OCI-M1 (cell line): ENCODE measurements at places on chromosomes 4 and X.

DNA sequence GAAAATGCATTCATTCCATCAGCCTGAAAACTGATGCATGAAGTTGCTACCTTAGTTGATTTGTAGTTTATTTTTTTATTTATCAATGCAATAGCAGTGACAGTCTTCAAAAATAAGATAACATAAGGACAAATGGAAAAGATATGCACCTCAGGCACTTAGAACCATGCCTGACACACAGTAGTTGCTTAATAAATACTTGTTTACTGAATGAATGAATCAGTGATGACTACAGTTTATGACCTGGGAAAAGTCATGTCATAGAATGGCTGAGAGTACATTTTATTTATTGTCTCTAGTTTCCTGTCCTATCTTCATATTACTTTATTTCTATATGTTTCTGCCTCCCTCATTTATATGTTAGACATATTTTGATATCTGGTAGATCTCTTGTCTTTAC, 171.8 kb downstream of the TLL1 start:
- DNase-seq, result no peak

- no peak for DNase-seq
Measured at GRCh38 chr4:17497890-17498523, 13.9 kb downstream of the QDPR start.

DNA sequence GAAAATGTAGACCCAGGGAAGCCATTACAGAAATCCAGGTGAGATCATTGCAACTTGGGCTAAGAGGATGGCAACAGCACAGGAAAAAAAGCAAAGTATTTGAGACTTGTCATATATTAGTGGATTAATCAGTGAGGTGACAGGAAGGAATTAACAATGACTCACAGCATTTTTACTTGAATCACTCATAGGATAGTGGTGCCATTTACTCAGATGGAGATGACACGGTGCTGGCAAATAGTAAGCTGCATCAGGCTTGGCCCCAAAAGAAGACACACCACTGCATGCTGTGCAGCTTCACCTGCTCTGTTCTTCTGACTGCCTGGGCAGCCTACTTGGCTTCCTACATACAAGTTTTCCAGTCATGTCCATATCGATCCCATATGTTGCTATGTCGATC, 144.8 kb downstream of the FRYL start:
- no peak for DNase-seq

GRCh38 chr4:141853091-141853764, 216.8 kb downstream of the IL15 start:
- no peak for DNase-seq

DNA sequence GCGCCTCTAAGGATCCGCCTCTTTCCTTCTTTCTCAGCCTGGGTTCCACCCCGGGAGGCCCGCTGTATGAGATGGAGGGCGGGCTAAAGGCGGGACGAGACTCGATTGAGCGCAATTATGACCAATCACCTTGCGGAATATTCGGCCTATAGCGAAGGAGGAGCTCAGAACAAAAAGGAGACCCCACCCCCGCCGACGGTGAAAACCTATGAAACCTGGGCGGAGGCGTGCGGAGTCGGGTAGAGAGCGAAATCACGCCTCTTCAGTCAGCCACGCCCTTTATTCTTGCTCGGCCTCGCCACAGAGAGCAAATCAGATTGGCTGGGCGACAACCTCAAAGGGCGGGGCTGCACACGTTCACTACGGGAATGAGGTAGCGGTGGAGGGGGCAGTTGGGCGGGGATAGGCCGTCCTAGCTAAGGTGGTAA, 615 bp upstream of the CDK16 start:
- DNase-seq, result peak; percentile 98

DNA sequence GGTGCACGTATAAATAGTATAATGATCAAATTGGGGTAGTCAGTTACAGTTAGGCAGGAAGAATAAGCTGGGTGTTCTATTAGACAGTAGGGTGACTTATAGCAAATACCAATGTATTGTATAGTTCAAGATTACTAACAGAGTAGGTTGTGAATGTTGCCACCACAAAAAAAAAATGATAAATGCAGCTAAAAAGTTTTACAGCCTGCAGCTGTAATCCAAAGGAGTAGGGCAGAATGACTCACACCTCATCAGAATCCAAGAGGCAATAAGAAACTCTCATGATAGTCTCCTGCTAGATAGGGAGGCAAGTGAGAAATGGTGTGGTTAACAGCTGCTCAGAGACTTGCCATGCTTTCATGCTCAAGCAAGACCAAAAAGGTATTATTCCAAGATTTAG, 19.6 kb upstream of the TCEAL4 start:
- DNase-seq, result no peak

DNA sequence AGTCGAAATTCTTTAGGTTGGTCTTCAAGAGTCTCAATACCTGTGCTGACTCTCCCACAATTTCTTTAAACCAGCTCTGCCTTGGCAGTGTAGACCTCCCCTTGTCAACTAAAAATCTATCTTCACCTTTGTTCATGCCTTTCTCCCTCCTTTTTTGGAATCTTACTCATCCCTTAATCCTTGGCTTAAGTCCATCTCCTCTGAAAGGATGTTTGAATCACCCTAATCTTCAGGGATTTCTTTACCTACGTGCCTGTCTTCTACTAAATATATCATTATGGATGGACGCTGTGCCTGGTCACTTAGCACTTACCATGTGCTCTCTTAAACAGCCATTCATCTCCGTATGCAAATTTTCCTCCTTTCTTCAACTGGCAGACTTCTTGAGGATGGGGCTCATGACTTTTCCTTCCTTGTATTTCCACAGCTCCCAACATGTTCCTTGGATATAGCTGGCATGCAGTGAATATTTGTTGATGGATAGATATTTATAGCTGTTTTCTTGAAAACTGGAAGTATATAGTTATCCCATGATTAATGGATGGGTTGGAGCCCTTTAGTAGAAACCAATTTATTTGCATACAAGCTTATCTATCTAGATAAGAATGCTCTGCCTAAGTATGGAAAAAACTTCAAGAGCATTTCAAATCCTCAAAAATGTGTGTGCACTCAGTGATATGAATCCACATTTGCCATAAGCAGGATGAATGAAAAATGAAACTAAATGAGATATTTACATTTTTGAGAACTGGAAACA, 166.6 kb downstream of the SPRY1 start:
- DNase-seq, result peak; percentile 81

DNA sequence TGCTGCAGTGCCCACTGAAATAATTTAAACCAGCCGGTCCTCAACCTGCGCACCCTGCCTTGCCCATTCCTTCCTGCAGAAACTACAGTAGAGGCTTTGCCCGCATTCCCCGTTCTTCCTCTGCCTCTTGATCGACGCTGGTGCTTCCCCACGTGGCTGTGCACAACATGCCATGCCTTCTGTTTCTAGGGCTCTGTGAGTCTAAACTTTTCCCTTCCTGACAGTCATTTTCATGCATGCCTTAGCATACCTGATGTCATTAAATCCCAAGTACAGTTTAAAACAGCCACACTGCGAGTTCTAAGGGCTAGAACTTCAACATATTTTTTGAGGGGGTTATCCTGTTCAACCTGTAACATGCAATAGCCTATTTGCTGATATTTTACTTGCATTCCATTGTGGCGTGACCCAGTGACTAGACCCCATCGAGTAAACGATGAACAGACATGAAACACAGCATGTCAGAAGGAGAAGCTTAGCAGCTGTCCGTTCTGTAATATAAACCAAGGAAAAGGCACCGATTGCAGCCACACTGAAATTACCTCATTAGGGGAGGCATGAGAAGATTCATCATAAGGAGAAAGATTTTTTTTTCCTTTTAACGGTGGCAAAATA, 232.5 kb downstream of the ARHGAP10 start:
- DNase-seq, result no peak

GRCh38 chr4:43853565-43854264, 594.9 kb downstream of the KCTD8 start:
- DNase-seq, result no peak

GRCh38 chrX:56107320-56107719, 124.8 kb upstream of the KLF8 start:
- no peak for DNase-seq

- no peak for DNase-seq
Measured at GRCh38 chr4:20283039-20283438, 31.3 kb downstream of the SLIT2 start.

DNA sequence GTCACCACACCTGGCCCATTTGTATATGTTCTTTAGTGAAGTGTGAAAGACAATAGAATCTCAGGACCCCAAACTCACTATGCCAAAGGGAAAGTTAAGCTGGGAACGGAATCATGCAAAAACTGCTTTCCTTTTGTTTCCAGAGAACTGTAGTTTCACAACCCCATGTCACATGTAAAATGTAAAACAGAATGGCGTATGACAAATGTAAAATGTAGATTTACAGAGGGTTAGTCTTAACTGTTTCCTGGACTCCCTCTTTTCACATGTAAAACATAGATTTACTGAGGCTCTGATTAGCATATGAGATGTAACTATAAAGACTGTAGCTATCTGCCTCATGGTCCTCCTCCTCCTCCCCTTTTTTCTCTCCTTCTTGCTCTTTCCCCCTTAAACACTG, 66.3 kb downstream of the ABLIM2 start:
- no peak for DNase-seq

GRCh38 chr4:107094332-107094731, 58.2 kb upstream of the DKK2 start:
- DNase-seq, result peak; percentile 41

DNA sequence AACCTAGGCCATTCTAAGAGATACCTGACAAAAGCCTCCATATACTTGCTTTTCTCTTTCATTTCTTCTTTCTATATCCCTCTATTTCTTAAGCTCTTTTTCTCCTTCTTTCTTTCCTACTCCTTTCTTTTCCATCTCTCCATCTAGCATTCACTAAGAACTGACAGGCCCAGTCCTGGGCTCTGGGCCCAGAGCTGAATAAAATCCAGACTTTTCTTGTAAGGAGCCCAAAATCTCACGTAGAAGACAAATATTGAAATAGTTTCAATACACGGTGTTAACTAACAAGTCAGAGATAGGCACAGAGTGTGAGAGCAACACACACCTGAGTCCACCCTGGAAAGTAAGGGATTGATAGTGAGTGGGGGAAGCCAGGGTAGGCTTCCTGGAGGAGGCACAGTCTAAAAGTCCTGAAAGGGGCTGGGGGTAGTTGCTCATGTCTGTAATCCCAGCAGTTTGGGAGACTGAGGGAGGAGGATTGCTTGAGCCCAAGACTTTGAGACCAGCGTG, 73.2 kb upstream of the EFNB1 start:
- DNase-seq, result no peak

- no peak for DNase-seq
Measured at GRCh38 chrX:19188566-19188965, 66.3 kb upstream of the ADGRG2 start.

DNA sequence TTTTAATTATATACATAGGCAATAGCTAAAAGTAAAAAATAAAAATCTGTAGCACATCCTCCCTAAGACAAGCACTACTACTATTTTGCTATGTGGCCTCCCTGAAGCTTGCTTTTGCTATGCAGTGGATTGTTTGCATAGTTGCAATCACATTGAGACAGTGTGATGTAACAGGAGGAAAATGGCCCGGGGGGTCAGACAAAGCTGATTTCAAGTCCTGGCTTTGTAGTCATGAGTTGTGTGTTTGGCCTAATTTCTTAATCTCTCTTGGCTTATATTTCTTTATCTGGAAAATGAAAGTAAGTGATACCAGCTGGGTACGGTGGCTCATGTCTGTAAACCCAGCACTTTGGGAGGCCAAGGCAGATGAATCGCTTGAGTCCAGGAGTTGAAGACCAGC, 166.6 kb downstream of the LHFPL1 start:
- peak; percentile 1 for DNase-seq

GRCh38 chrX:37986893-37987292, 19.5 kb upstream of the SYTL5 start:
- no peak for DNase-seq

DNA sequence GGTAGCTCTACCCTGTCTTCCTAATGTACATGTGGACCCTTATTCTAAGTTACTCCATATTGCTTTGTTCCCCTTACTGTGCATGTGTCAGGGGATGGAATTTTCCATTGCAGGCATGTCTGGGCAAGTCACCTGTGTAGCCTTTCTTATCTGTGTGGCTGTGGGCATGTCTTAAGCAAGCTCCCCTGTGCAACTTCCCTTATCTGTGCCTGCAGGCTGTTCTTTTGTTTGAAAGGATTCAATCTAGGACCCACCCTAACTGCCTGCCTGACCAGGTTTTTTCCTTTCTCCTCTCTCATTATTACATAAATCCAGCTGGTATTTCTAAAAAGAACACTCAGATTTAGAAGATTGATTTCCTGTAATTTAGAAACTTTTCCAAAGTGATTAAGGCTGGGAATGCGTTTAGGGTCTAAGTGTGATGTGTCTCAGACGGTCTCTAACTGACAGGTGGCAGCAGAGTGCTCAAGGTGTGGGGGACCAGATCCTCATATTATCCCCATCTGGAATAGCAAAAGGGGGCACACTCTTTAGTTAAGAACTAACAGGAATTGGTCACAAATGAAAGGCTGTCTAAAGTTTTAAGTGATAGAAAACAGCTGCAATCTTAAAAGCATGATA, 198.9 kb upstream of the PPP1R2C start:
- DNase-seq, result peak; percentile 81

DNA sequence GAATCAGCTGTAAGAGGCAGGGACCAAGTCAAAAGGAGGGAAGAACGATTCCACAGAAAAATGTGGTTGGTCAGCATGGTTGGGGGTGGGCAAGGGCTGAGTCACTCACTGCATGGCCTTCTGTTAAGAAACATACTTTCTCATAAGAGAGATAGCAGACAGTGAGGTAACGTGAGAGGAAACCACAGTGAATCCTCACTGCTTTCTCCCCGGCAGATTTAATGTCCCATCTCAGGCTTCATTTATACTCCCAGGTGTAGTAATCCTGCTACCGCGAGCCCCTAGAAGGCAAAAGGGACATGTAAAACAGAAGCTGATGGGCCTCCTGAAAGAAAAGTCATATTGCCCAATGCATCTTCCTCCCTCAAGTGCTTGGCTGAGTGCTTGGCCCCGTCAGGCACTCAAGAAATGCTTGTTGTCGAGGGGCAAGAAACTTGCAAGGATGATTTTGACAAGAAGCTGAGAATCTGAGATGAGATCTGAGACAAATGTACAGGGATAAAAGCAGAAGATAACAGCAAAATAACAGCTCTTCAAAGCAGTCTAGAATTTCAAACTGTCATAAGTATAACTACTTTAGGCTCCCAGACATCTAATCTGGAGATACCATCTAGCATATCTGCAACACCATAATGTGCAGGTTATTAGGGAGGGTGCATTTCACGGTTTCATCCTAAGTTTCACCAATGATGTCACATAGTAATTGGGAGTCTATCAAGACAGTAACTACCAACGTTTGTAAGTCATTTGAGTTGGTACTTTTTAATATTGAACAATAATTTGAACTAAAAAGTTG, 40.2 kb downstream of the SH3KBP1 start:
- peak; percentile 87 for DNase-seq

GRCh38 chr4:48602763-48603162, 112.7 kb downstream of the ZAR1 start:
- no peak for DNase-seq

- no peak for DNase-seq
Measured at GRCh38 chr4:42781315-42781714, 111.2 kb upstream of the GRXCR1 start.

GRCh38 chr4:118587116-118587831, 97.9 kb upstream of the METTL14 start:
- DNase-seq, result no peak

GRCh38 chr4:177728361-177729152, 286.3 kb upstream of the AGA start:
- DNase-seq, result no peak

GRCh38 chr4:99144070-99144469, at the start of gene ADH4:
ADH4 (minus strand) TSS chr4:99144297; CDS start chr4:99144222, 75 bp downstream.
- no peak for DNase-seq
